Trophoblast cell (in vitro differentiated cells and primary cell): ENCODE measurements at places on chromosomes 5 and 9.

GRCh38 chr5:150623152-150623877, 17.1 kb upstream of the SYNPO start:
- no peak for DNase-seq

GRCh38 chr9:93114169-93114983, 18.4 kb downstream of the CARD19 start:
- no peak for DNase-seq

DNA sequence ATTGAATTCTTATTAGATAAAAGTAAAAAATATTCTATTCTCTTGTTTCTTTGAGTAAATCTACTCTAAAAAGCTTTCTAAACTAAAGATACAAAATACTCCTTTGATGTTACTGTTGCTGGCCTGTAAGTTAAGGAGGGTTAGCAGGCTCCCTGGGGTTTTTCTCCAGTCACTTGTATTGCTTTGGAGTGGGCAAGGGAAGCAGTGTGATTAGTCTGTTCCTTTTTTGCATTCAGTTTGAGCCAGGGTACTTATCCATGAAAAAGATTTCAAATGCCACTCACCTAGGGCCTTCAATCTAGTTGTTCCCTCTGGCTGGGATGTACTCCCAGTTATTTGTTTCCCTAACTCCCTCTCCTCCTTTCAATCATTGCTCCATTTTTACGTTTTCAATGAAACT, 256.2 kb upstream of the SMC2 start:
- DNase-seq: no peak

DNA sequence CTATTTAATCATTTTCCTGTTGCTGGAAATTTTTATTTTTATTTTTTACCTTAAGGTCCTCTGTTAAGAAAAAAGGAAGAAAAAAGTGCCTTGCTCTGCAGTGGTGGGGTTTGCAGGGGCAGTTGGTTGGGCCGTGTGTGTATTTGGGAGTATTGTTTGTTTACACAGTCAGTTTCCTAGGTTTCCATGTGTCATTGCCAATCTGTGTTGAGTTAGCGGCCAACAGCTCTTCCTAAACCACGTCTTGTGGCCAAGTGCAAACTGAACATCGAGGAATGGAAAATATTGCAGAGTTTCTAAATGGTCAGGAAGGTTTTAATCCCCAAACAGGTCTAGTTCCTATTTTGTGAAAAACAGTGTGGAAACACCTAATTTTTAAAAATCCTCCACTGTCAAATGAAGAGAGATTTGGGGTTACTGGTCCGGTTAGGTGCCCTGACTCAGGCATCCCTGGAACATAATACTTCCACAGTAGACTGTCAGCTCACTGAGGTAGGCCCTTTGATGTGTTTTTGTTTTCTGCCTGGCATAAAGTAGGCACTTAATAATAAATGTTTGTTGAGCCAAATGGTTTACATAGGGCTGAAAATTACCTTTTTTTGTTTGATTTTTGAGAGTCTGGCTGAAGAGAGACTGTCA, 37.0 kb downstream of the MAMDC2 start:
- peak; percentile 17 for DNase-seq

GRCh38 chr9:124353166-124353768, 62.0 kb downstream of the PSMB7 start:
- no peak for DNase-seq

GRCh38 chr9:13860946-13861640, 452.8 kb downstream of the NFIB start:
- no peak for DNase-seq

- DNase-seq: no peak
Observed at GRCh38 chr9:99253134-99253533, 31.1 kb downstream of the SEC61B start.

DNA sequence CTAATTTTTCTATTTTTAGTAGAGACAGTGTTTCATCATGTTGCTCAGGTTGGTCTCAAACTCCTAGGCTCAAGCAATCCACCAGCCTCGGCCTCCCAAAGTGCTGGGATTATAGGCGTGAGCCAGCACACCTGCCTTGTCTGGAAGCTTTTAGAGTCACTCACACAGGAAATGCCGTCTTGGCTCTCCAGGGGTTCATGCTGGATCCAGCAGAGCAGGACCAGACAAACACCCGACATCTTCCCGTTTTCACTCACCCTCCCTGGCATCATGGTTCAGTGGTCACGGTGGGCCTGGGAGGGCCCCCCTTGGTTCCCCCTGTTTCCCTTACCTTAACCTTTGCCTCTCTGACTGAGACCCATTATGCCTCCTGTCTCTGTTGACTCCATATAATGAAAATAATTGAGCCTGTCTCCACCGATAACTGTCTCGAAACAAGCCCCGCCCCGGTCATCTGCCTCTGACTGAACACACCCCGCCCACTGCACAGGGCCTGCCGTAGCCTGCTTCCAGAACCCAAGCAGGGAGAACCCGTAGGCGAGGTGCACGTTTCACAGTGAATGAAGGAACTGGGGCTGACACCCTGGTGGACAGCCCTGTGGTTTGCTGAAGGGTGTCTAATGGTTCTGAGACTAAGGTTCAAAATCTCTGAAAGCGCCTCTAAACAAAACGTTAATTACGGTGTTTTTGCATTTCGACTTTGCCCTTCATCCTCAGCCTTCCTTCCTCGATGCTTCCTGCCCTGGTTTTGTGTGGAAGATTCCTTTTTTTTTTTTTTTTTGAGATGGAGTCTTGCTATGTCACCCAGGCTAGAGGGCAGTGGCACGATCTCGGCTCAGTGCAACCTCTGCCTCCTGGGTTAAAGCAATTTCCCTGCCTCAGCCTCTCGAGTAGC, 39.7 kb upstream of the SPRY4 start:
- DNase-seq: no peak

DNA sequence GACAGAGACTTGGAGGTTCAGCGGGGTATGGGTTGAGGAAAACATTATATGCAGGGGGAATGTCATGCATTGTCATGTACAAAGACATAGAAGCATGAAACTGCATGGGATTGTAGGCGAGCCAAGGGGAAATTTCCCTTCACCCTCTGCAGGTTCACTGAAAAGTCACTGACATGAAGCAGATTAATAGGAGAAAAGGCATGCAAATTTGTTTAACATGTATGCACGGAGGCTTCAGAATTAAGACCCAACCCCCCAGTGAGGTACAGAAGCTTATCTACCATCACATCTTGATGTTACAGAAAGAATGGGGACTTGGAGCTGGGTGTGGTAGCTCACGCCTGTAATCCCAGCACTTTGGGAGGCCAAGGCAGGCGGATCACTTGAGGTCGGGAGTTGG, 18.5 kb downstream of the NIM1K start:
- DNase-seq: peak; percentile 23

GRCh38 chr9:115142517-115143270, 24.7 kb upstream of the TNC start:
- no peak for DNase-seq

DNA sequence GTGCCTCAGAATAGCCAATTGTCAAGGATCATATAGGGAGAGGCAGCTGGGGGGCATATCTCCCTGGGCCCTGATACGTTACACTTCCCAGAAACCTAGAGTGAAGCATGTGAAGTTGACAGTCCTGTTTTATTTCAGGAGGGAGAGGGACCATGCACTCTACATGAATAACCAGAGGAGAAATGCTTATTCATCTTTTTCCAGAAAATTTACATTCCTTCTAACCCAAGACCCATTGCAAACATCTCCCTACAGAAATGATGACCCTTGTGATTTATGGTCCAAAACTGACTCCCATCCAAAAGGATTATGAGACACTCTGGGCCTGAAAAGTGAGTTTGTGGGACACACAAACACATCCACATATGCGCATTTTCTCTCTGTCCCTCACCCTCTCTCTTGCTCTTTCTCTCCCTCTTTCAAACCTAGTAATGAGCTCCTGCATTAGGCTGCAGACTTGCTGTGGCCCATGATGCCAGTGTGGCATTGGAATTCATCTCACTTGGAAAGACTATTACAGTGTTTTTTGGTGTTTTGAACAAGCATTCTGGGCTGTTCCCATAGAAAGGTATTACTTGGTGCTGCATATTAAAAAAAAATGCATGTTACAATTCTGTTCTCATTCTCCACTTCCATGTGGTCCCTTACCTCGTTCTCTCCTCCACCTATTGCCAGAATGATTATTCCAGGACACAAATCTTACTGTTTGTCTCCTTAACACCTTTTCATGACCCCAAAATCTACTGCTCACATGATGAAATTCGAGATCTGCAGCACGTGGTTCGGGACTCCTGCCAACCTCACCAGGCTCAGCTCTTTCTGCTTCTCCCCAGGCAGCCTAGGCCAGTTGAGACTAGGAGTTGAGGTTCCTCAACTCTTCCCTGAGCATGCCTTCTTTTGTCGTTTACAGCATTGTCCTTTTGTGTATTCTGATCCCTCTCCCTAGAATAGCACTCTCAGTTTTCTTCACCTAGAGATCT, 451.3 kb upstream of the KLF4 start:
- DNase-seq: no peak

DNA sequence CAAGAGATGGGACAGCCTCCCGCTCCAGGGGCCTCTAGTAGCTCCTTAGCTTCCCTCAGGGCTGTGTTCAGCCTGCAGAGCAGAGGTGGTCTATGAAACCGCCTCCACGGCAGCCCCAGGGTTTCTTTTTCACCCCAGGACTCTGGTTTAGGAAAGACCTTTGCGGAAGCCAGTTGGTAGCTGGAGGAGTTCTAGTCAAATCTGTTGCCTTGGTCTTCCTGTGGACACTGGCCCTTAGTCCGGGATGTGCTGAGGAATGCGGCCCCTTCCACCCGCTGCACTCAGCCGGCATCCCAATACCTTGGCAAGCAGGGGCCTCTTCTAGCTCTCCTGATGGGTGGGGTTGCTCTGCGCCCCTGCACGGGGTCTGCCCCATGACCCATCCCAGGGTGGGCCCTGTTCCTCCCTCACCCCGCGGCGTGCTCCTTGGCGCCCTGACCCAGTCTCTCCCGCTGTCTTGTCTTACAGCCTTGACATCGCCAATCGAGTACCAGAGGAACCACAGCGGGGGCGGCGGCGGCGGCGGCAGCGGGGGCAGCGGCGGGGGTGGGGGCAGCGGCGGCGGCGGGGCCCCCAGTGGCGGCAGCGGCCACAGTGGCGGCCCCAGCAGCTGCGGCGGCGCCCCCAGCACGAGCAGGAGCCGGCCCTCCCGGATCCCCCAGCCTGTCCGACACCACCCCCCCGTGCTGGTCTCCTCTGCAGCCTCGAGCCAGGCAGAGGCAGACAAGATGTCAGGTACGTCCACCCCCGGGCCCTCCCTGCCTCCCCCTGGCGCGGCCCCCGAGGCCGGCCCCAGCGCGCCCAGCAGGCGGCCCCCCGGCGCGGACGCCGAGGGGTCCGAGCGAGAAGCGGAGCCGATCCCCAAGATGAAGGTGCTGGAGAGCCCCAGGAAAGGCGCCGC, 94.3 kb upstream of the OTULINL start:
- no peak for DNase-seq

DNA sequence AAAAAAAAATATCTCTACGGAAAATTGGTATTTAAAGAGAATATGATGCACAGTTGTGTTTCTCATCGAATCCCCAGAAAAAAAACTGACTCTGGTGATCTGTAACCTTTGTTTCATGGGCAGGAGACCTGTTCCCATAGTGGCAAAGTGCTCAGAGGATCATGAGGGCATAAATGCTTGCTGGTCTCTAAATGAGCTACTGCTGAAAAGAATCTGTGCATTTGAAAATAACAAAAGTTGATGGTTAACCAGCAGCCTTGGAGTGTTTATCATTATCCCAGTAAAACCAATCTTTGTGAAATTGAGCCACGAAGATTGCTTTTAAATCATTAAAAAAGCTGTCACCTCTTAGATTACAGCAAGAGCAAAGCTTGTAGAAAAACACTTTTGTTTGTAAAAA, 775.4 kb downstream of the MTRR start:
- no peak for DNase-seq

GRCh38 chr5:132260714-132261551, 3.4 kb downstream of the PDLIM4 start:
- DNase-seq: peak; percentile 19

- DNase-seq: peak; percentile 36
Observed at GRCh38 chr5:160959804-160960203, 107.8 kb upstream of the ATP10B start.

- no peak for DNase-seq
Observed at GRCh38 chr5:68222310-68222709, 6.8 kb downstream of the PIK3R1 start.

DNA sequence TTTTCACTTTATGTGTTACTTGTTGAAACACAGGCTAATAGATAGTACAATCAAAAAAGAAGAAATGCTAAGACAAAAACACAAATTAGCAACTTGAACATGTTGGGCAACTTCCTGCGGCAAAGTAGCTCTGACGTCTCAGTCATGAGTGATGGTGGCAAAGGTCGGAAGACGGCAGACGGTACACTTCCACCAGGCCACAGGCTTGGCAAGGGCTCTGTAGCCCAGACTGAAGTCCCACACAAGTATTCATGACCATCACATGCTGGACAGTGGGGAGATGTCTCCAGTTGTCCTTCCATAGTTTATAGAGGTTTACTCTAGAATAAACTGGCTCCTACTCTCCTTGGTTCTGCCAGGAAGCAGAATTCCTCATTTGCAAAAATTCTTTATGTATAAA, 831.3 kb downstream of the MTRR start:
- DNase-seq: no peak

GRCh38 chr9:8025551-8025950, 226.0 kb upstream of the DMAC1 start:
- DNase-seq: no peak

- DNase-seq: no peak
Observed at GRCh38 chr9:127918183-127919107, 1.6 kb upstream of the ST6GALNAC4 start.

DNA sequence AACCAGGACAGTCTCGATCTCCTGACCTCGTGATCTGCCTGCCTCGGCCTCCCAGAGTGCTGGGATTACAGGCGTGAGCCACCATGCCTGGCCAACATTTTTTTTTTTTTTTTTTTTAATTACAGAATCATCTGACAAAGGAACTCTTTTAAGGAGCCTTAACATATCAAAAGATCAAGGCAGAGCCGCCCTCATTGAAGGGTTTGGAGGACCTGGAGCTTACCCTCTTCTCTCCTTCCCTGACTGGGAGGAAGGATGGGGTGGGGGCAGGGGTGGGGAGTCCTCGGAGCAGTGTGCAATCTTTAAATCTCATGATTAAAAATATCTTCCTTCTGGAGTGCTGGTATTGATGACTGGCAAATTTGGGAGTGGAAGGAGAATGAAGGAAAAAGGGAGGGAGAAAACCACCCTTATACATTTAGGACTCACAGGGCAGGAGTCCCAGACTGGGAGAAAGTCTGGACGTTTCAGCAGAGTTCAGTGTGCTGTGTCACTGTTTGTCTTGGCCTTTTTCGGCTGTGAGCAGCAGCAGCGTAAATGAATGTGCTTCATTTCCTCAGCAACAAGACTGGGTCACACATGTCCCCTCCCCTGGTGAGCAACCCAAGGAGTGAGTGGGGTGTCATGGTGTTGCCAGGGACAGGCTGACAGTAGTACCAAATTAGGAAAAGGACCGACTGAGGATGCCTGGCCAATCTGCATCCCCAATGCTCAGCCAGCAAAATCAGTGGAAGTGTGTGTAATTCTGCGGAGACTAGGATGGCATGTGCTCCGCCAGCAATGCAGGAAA, 115.3 kb upstream of the BNC2 start:
- no peak for DNase-seq

- DNase-seq: no peak
Observed at GRCh38 chr5:57172466-57173318, 1.2 kb upstream of the GPBP1 start.

GRCh38 chr9:16679327-16679821, 191.1 kb downstream of the BNC2 start:
- DNase-seq: no peak
